ENCODE measurements at places on chromosomes 4 and X. TPM values are rescaled to one million over a fixed set of nuclear protein-coding genes. Genes with fewer than 3 reads are reported as not detected.

The PROM1 gene
- total RNA-seq: 40.2 TPM

The TMPRSS11E gene
- not detected for total RNA-seq

The FDCSP gene
- not detected for total RNA-seq

The SLC39A8 gene
- total RNA-seq: 6.3 TPM

The PTCHD1 gene
- total RNA-seq: 0.52 TPM

The P2RY8 gene
- total RNA-seq: 0.52 TPM

The PPBP gene
- 15.1 TPM for total RNA-seq

The SNX25 gene
- 12.5 TPM for total RNA-seq

The NUDT10 gene
- 1.0 TPM for total RNA-seq

The GPRASP1 gene
- total RNA-seq: 8.9 TPM

The IGBP1 gene
- 151 TPM for total RNA-seq

The GPR173 gene
- 2.1 TPM for total RNA-seq

The HDAC8 gene
- total RNA-seq: 21.4 TPM

The OPRPN gene
- total RNA-seq: not detected

The CPE gene
- total RNA-seq: 89.8 TPM

The HTRA3 gene
- total RNA-seq: 20.9 TPM

The MAGEA2 gene
- total RNA-seq: not detected

The F11 gene
- total RNA-seq: not detected

The HSFX4 gene
- total RNA-seq: not detected

The CSAG3 gene
- total RNA-seq: not detected

The RNF212 gene
- total RNA-seq: 3.7 TPM

The FAM114A1 gene
- total RNA-seq: 57.4 TPM

The FAM47E gene
- total RNA-seq: 0.52 TPM

The MAP7D3 gene
- total RNA-seq: 6.3 TPM

The PCDH11X gene
- 1.0 TPM for total RNA-seq

The UCP1 gene
- total RNA-seq: 1.0 TPM

The ITGB1BP2 gene
- 120 TPM for total RNA-seq

The ADD1 gene
- total RNA-seq: 155 TPM

The NCAPG gene
- total RNA-seq: 8.4 TPM

The GIMD1 gene
- not detected for total RNA-seq

The SMC1A gene
- total RNA-seq: 9.9 TPM

The UGT2B15 gene
- not detected for total RNA-seq

The PRDM8 gene
- total RNA-seq: 1.6 TPM

The ACE2 gene
- not detected for total RNA-seq
